Stimulated activated CD8-positive, alpha-beta memory T cell treated with anti-CD3 and anti-CD28 coated beads, Interleukin-15, amount 100 ng/mL, for 4 hours (primary cell): ENCODE measurements at places on chromosomes 6 and 20.
A peak's percentile ranks its signal among the peaks of the same experiment; 100 is the strongest.

GRCh38 chr6:167762259-167762962, 64.3 kb upstream of the AFDN start:
- DNase-seq, result no peak

GRCh38 chr6:33654831-33655554, 33.9 kb downstream of the ITPR3 start:
- DNase-seq, result no peak

DNA sequence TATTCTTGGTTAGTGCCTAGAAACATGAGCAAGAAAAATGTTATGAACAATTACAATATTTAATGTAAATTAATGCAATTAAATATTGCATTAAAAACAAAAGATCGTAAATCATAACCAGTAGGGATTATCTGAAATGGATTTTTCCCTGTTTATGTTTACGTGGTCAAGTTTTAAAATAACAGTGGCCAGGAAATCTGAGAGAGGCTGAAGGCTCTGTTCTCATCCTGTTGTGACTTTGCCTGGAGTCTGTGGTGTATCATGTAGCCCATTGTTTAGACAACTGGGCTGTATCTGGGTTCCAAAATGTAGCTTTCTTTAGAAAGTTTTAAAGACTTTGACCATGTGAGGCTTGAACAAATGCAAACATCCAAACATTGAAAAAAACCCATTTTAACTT, 2.4 kb downstream of the MYO6 start:
- no peak for DNase-seq

- DNase-seq, result no peak
Observed at GRCh38 chr20:15316556-15316955, 979.1 kb upstream of the FLRT3 start.

- no peak for DNase-seq
Observed at GRCh38 chr6:166551754-166552495, 34.6 kb downstream of the RAMACL start.

DNA sequence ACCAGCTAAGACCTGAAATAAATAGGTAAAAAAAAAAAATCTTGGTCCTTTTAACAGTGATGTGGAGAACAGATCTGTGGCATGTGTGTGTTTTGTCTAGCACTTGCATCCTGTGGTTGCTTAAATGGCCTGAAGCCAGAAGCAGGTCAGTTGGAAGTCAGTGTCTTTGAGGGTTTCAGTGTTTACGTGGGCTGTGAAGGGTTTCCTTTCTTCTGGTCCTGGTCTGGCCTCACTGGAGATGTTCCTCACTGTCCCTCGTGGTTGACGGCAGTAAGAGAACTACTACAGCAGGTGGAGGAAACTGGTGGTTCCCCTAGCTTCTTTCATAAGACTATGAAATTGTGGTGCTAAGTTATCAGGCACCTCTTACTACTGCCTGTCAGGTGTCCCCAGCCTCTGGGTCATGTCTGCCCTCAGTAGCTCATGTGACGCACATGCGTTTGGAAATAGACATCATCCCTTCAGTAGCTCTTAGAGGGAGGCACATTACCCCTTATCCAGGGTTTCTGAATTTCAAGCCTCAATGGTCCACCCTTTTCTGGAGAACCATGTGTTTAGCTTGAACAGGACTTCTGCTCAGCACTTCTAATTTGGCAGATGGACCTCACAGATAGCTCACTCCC, 59.4 kb upstream of the SCP2D1 start:
- no peak for DNase-seq

- DNase-seq, result no peak
Observed at GRCh38 chr6:1379017-1379787, 10.2 kb upstream of the FOXF2 start.

DNA sequence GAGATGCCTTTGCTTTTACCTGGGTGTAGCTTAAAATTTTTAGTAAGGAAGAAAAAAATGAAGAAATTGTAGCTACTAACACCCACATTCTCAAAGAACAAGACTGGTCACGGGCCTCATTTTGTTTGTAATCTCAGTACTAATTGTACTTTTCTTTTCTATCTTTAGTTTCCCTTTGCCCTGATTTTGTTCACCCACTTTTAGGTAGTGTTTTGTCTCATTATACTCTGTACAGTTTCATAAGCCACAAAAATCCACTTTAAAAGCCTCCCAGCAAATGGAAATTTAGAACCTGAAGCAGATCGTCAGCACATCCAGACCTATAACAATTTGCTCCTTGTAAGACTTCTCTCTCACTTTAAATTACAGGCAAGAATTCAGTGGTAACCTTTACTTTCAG, 43.3 kb downstream of the TP53INP2 start:
- DNase-seq, result no peak

DNA sequence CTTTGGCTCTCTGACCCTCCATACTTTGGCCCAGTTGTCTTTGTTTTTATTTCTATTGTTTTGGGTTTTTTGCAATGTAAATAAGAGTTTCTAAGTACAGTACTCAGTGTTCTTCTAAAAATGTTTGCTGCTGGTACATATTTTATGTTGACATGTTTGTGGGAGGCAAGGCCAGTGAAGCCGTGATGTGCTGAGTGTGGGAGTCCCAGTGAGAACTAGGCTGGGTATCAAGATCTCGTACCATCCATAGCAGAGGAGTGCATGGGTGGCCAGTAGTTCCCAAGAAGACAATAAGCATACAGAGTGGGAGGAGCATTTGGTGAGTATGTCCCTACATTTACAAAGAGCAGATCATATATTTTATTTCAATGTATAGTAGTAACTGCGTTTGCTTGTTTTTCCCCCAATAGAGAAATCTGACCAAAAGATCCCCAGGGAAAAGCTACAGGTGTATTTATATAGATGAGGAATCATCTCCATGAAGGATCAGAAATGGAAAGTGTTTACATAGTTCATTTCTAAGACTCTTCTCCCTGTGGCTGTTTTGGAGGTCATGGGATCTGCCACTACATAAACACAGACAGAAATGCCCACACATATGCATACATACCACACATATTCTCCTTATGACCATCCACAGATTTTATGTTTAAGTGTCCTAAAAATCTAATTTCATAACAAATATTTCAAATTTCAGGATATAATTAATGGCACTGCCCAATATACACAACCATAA, 285.9 kb downstream of the ALDH8A1 start:
- DNase-seq, result no peak

DNA sequence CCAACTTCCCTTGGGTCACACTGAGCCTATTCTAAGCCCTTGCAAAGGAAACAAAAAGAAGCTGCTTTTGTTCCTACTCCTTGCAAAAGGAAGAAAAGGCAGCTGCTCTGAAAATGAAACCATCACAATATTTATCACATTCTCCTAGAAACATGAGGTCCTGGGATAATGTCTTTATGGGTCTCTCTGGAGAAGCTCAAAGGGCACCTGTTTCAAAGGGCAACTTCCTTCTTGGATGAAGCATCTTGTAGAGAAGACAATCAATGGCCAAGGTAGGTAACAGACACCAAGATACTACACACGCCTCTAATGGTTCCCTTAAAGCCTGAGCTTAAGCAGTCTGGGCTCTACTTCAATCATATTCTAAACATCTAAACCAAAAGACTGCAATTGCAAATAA, 10.4 kb downstream of the ELOVL5 start:
- no peak for DNase-seq

DNA sequence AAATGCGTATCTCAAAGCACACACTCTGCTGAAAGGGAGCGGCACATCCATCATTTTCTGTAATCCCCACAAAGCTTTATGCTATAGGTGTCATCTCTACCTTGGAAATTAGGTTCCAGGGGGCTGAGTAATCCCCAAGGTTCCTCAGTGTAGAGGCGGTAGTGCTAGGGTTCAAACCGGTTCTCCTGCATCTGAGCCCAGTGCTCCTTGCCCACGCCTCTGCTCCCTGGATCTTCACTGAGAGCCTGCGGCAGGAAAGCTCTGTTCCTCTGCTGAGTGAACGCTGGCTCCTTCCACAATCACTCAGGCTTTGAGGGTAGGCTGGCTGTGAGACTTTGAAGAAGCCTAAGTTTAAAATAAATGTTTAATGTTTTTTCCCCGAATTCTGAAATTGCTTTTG, 24.9 kb downstream of the SLC22A23 start:
- no peak for DNase-seq

DNA sequence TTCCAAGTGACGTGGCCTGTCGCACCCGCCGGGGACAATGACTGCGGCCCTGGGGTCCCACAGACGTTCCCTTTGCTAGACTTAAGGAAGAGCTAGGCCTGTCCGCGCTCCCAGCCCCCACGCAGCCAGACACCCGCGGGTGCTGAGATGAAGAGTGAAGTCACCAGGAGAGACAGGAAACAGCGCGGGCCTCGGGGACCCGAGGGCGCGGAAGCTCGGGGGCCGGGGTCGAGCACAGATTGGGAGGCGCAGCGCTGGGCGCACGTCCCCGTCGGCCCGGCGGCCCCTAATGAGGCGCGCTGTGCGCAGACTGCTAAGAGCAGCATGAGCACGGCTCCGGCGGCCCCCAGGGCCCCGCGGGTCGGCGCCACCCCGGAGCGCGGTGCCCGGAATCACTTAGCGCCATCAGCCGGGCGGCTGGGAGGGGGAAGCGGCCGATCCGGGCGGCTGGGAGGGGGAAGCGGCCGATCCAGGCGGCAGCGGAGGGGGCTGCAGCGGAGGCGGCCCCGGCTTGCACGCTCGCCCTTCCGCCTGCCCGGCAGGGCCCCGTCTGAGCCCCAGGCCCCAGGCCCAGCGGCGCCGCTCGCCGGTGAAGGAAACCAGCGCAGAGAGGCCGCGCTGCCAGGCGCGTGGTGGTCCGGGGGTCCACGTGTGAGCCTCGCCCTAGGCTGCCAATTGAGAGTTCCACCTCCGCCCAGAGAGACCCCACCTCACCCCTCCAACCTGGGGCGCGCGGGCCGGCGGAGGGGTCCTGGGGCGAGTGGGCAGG, 8.3 kb upstream of the AVP start:
- DNase-seq, result no peak

DNA sequence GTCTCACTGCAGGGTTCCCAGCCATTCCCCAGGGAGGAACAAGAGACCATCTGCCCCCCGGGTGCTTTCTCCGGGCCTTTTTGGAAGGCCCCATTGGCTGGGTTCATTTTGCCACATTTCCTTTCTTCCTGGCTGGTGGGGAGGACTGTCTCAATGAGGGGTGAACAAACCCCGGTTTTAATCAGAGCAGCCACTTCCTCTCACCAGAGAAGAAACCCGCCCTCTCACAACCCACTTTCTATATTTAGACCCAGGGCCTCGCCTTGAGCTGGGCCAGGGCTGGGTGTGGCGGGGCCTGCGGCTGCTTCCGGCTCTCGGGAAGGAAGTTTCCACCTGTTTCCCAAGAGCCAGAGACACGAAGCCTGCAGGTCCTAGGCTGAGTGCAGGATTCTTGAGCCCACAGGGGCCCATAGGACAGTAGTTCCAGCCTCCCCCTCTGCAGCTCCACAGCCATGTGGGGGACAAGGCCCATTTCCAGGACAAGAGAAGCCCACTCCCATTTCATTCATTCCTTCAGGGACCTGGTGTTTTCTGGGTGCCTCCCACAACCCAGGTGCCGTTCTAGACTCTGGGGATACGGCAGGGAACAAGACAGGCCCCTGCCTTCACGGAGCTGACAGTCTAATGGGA, 41.8 kb downstream of the RBM38 start:
- peak; percentile 24 for DNase-seq

GRCh38 chr6:28981833-28982475, 23.2 kb downstream of the ZNF311 start:
- DNase-seq, result peak; percentile 53

- DNase-seq, result no peak
Observed at GRCh38 chr20:4082406-4083097, 67.2 kb upstream of the RNF24 start.

DNA sequence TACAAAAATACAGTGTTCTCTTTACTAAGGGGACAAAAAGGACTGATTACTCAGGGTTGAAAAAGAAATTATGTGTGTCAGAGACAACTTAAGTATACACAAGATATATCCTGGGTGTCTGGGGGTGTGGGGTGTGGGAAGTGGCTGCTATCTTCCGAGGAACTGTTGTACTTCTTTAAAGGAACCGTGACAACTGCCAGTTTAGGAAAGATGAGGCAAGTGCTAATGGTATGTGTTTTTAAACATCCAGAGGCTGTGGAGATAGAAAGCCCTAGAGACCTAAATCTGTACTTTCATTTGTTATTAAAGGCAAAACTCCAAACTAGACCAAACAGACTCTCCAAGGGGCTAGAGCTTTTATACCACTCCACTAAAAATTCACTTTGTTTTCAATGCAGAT, 95.6 kb downstream of the SNAP25 start:
- no peak for DNase-seq

DNA sequence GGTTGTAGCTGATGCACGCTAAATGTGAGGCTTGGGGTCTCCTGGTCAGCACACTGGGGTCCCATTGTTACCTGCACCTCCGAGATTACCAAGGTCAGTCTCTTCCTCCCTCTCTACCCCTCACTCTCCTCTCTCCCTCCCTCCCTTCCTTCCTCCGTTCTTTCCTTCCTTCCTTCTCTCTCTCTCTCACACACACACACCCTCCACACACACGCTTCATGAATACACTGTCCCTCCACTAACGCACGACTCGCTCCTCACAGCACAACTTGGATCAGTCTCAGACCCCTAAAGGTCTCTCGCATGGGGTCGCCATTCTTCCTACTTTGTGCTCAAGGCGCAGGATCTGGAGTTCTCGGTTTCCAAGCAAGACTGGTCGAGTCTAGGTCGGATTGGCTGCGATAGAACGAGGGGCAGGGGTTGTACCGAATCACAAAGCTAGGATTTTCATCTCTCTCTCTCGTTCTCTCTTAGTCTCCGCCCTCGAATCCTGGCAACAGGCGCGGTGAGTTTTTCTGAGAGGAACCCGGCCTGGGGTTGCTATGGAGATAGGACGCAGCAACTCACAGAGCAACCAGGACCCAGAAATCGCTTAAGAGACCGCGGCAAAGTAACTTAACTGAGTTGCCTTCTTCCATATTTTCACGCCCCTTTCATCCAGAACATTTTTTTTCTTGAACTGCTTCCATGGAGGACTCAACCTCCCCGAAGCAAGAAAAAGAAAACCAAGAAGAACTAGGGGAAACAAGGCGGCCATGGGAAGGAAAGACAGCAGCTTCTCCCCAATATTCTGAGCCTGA, at the start of gene RSPH4A:
Gene RSPH4A, plus strand, starts transcription at position 543 of the 800 bp plus-strand sequence. Its CDS starts 145 bp downstream, at position 688.
- peak; percentile 21 for DNase-seq

GRCh38 chr20:34600892-34601653, 42.6 kb downstream of the MAP1LC3A start:
- DNase-seq, result no peak

GRCh38 chr20:2599288-2600006, 53.0 kb upstream of the NOP56 start:
- DNase-seq, result no peak

- no peak for DNase-seq
Observed at GRCh38 chr6:166667796-166668610, 41.0 kb upstream of the RPS6KA2 start.

- DNase-seq, result no peak
Observed at GRCh38 chr6:98880486-98880885, 46.1 kb downstream of the POU3F2 start.

DNA sequence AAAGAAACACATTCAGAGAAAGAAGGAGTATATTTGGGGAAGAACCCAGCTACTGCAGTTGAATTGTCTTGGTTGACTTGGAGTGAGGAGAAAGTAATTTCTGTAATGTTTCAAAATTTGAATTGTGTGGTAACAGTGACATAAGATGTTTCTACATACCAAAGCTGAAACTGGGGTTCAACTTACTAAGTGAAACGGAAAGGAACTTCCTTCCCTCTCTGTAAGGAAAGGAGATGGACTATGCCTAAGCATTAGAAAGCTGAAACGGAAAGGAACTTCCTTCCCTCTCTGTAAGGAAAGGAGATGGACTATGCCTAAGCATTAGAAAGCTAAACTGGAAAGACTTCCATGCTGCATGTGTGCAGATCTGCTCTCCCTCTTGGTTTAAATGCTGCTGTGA, 46.0 kb downstream of the HUS1B start:
- DNase-seq, result no peak
